ENCODE measurements at places on chromosomes 12 and 14. TPM values are rescaled to one million over a fixed set of nuclear protein-coding genes. Genes with fewer than 3 reads are reported as not detected.
A peak's percentile ranks its signal among the peaks of the same experiment; 100 is the strongest.

DNA sequence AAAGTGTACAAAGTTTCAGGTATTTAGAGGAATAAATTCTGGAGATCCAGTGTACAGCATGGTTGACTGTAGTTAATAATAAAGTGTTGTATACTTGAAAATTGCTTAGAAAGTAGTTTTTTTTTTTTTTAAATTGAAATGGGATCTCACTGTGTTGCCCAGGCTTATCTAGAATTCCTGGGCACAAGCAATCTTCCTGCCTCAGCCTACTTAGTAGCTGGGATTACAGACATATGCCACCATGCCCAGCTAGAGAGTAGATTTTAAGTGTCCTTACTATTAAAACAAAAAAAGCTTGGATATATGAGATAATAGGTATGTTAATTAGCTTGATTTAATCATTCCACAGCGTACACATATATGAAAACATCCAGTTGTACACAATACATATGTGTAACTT is 27.7 kb downstream of the FUT8 start:
- no peak for DNase-seq

DNA sequence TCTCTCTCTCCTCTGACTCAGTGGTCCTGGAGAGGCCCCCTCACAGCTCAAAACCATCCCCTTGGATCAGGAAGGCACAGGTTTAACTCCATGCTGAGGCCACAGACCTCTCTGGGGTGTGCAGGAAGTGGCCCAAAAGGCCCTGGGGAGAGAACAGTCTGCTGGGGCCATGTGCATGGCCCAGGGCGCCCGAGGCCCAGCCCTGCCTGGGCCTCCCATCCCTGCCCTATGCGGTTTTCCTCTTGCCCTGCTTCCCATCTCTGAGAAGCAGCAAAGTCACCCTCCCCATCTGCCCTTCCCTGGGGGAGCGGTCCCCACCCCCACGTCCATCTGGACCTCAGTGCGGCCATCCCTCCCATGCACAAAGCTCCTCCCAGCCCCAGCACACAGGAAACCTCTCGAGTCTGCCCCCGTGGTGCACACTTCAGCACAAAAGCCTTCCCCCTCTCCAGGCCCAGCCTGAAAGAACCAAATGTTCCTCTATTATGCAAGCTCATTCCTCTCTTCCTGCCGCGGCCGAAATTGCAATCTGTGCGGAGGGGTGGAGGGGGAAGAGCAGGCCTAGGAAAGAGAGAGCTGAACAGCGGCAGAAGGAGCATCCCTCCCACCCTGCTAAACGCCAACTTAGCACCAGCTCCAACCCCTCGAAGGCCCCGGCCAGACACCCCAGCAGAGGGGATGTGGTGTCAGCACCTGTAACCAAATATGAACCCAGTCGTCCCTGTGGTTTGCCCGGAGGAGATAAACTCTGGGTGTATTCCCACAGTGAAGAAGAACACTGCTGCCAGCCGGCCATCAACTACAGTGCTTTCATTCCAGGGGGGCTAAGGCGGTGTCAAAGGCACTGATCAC is 108.5 kb downstream of the SCARB1 start:
- peak; percentile 98 for DNase-seq

INHBC gene
- not detected for total RNA-seq

IKZF4 gene
- total RNA-seq, result 1.8 TPM

IFT43 gene
- 41.6 TPM for total RNA-seq

DNA sequence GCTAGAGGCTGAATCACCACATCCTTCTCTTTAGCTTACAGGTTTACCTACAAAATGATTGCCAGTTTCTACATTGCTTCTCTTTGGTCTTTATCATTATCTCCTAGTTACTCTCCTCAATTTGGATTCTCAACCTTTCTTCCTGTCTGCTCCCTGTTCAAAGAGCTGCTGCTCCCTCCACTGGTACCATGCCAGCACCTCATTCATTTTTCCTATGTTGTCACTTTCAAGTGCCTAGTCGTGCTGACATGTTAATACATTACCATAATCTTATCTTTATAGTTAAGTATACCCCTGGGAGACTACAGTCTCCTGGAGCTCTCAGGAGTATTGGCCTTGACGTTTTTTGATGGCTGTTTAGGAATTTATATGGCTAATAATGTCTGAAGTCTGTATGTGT is 14.2 kb downstream of the FRS2 start:
- no peak for DNase-seq

TMEM120B gene
- total RNA-seq, result 2.9 TPM

DNA sequence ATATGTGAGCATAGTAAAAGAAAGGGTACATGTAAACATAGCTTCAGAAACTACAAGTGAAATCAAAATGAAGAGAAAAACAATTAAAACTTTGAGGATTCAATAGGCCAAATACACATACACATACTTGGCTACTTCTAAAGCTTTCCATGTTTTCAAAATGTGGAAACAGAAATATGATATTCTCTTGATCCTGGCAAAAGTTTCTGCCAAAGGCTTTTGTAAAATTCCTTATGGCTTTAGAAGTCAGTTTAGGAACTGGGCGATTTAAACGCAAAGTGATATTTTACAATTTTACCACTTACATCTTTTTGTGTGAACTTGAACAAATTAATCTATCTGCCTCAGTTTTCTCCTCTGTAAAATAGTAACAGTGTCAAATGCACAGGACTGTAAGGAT is 756.4 kb downstream of the C12orf50 start:
- no peak for DNase-seq

- DNase-seq, result no peak
Measured at GRCh38 chr14:64786296-64787149, 82.3 kb downstream of the PLEKHG3 start.

DNA sequence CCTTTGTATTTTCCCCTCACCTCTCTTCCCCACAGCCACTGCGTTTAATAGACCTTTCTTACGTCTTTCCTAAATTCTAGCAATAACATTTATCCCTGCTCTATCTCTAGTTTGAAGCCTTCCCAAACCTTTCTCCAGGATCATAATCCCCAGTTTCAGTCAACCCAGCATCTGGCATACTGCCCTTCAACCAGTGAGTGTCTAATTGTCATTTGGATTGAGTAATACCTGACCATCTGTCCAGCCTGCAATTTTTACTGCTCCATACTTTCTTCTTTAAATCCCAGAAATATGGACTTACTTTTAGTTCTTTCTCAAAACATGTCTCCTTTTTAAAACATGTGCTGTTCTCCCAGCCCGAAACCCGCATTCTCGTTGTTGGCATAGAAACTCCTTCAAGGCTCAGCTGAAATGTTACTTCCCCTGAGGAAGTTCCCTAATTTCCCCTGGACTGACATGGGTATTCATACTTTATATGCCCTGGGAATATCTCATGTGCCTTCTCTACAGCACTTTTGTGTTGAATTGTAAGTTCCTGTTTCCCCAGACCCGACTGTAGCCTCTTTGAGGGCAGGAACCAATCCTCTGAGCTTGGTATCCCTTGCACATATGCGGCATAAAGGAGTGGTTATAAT is 65.1 kb upstream of the ETV6 start:
- peak; percentile 31 for DNase-seq

- DNase-seq, result no peak
Measured at GRCh38 chr12:121017966-121018491, 1.7 kb upstream of the C12orf43 start.

CCDC177 gene
- total RNA-seq, result not detected

DNA sequence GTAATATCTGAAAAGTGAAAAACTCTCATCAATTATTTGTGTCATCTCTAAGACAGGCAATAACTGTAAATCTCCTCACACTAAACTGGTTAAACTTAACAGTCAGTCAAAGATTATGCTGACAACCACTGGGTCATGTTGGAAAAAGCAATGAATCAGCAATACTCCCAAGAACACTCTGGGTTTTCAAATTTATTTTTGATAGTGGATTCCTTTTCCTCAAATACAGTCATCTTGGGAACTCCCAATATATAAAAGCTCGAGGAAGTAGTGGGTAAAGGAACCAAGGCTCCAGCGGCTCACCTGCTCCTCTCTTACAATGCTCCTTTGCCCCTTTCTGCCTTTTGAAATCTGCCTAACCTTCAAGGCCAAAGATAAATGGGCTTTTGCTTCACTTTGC is 70.0 kb downstream of the ARMH4 start:
- DNase-seq, result peak; percentile 3

HOTAIR gene
- not detected for total RNA-seq

DRAM1 gene
- total RNA-seq, result 4.8 TPM

- no peak for DNase-seq
Measured at GRCh38 chr14:76714470-76714869, 46.8 kb upstream of the VASH1 start.

CISTR gene
- total RNA-seq, result not detected

DNA sequence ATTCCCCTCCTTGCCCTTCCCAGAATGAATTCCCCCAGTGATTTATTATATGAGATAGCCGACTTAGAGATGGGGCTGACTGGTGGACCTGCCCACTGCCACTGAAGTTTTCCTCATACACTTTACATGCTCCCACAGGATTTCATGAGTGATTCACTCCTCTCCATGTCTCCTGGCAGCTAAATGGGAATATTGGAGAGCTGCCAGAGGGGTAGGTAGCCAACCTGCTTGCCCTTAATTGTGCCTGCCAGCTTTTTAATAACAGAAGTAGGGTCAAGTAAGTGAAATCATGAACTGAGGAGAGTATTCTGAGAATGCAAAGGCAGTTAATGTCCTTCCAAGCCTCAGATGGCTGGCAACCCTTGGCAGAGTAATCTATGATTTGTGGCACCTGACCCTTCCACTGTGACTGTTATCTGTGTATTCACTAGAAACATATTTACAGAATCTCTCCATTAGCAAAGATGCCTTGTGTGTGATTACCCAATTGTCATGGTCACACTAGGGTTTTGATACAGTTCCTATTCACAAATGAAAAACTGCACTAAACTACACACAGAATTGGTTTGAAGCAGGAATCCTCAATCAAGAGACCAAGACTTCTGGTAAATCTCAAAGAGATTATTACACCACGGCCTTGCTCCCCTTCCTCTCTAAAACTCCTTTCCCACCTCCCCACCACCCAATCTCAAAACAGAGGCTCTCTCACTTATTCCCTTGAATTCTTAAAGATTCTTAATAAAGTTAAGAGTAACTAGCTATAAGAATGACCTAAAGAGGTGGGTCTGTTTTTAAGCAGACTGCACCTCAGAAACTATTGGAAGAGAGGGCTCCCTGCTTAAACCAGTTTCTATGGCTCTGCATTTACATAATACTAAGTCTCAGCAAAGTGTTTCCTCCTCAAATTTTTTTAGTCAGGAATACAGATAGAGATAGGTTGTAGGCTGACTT is 17.2 kb downstream of the NKX2-1 start:
- no peak for DNase-seq

- no peak for DNase-seq
Measured at GRCh38 chr12:43158126-43158525, 393.9 kb downstream of the ADAMTS20 start.

INSM2 gene
- not detected for total RNA-seq

- DNase-seq, result no peak
Measured at GRCh38 chr14:28482251-28483040, 284.1 kb upstream of the FOXG1 start.

GRCh38 chr12:106480251-106480650 is 102.6 kb upstream of the RFX4 start:
- no peak for DNase-seq

- no peak for DNase-seq
Measured at GRCh38 chr14:101628975-101629374, 67.7 kb downstream of the DIO3 start.

- DNase-seq, result no peak
Measured at GRCh38 chr12:114168061-114168460, 201.9 kb upstream of the RBM19 start.

GRCh38 chr12:11949738-11950411 is 120.9 kb upstream of the BCL2L14 start:
- no peak for DNase-seq

FOXG1 gene
- not detected for total RNA-seq

- no peak for DNase-seq
Measured at GRCh38 chr14:31435276-31435675, 14.9 kb upstream of the HEATR5A start.

NTN4 gene
- 1.4 TPM for total RNA-seq

GRCh38 chr14:98582276-98582675 is 689.7 kb downstream of the BCL11B start:
- no peak for DNase-seq

MIP gene
- 0.29 TPM for total RNA-seq

GRCh38 chr14:71395151-71395604 is 487.9 kb downstream of the PCNX1 start:
- no peak for DNase-seq

GPR137C gene
- total RNA-seq, result 0.49 TPM

GRCh38 chr12:57755454-57756372 is 810 bp downstream of the MARCHF9 start:
- DNase-seq, result no peak

CACNA2D4 gene
- total RNA-seq, result 0.24 TPM

AJUBA gene
- total RNA-seq, result 31.0 TPM

DNA sequence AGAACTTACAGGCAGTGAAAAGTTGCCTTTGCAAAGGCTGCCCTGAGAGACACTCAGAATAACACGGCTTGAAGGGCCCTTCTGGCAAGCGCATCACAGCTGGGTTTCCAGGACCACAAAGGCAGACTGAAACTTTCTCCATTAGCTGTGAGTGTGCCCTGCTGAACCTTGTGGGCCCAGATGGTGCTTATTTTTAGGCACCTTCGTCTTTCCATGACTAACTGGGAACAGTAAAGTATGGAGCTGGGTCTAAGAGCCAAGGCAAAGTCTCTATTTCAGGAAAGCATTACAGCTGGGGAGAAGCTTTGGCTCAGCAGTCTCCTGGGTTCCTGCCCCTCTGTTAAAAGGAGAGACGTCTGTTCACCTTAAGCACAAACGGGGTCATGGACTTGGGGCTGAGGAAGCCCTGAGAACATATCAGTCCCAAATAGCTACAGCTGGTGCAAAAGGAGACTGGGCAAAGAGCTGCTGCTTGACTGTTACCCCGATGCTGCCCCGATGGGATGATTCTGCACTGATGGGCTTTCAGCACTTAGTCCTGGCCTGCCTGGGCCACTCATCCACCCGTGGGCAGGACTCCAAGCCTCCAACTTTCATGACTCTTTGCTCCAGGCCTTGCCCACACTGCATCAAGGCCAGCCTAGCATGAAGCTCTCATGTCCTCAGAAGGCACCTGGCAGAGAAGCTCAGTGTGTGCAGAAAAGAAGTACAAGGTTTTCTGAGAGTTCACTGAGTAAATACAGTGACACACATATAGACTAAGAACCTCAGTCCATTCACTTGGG is 248.3 kb downstream of the PHLDA1 start:
- peak; percentile 81 for DNase-seq

SPTSSA gene
- 36.3 TPM for total RNA-seq

DNA sequence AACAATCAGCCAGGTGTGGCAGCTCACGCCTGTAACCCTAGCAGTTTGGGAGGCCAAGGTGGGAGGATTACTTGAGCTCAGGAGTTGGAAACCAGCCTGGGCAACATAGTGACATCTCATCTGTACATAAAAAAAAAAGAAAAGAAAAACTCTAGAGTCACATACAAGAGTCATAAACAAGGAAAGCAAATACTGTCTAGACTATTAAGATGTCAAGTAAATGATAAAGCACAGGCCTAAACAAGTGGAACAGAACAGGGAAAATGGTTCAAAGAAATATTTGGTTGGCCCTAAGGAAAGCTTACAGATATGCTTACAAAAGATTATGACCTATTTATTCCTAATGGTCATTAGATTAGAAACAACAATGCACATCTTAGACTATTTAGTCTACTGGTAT is 12.3 kb downstream of the CDK17 start:
- no peak for DNase-seq

Data from RPMI7951 (cell line).